H9 (cell line): ENCODE measurements at places on chromosomes 4 and X.
A peak's percentile ranks its signal among the peaks of the same experiment; 100 is the strongest.

GRCh38 chr4:146981651-146982050, 36.0 kb upstream of the TTC29 start:
- DNase-seq = no peak

DNA sequence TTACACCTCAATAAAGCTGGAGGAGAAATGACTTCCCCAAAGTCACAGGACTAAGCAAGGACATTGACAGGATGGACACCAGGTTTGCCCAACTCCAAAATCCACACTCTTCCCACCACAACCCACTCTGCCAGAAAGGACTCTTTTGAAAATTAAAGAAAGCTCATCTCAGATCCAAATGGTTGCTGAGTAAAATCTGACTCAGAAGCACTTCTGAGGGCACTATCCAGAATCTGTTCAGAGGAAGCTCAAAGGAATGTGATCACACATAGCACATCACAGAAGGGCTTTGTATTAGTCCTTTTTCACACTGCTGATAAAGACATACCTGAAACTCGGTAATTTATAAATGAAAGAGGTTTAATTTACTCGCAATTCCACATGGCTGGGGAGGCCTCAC, 155.5 kb downstream of the RAB28 start:
- DNase-seq = no peak

- no peak for DNase-seq
Measured at GRCh38 chr4:169189372-169189771, 81.4 kb downstream of the SH3RF1 start.

GRCh38 chrX:154398668-154399526, 720 bp downstream of the RPL10 start:
- peak; percentile 70 for DNase-seq

GRCh38 chr4:108113229-108113628, 55.5 kb downstream of the LEF1 start:
- DNase-seq = no peak
